ENCODE measurements at places on chromosomes 4 and X.

GRCh38 chr4:140756319-140757231 lies at the start of gene TBC1D9:
TSS of gene TBC1D9 (minus strand) at chr4:140756385. CDS start at chr4:140756045, 340 bp downstream.
- DNase-seq, result peak; percentile 25

DNA sequence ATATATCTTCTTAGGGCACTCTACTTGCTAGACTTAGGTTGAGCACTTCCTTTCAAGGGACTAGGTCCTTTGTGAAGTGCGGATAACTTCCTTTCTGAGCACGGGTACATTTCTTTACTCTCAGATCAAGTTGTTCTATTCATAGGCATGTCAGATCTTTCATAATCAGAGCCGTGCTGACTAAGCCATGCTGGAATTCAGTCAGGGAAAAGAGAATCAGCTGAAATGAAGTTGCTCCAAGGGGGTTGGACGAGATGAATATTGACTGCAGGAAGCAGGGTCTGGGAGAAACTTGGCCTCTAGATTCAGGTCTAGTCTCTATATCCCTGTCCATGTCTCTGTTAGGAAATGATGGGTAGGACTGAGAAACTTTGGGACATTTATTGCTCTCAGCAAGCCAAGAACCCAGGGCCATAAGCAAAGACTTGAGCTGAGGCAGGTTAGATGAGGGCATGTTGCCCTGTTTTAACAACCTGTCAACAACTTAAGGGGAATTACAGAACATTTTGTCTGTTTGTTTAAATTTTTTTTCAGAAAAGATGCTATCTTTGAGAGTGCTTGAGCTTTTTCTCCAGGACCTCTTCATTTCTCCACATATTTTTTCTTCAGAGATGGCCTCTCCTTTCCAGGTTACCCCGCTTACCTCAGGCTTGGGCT lies 28.3 kb downstream of the AREG start:
- DNase-seq, result no peak

GRCh38 chr4:173538148-173538908 lies 8.3 kb upstream of the HAND2 start:
- DNase-seq, result no peak

DNA sequence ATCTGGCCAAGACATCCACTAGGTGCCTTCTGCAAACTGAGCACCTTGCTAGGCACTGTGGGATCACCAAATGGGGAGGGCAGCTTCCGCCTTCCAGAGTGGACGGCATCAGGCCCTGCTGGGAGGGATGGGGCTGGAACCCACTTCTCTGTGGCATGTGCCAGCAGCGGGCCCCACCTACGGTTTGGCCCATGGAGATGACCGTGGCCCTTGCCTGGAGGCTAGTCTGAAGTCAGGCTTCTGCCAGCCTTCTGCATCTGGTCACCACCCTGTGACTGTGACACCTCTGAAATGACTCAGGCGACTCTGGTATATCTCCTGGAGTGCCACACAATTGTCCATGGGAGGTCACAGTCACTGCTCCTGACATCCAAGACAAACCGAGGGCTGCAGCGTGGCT lies 7.2 kb downstream of the SSR4 start:
- no peak for DNase-seq

DNA sequence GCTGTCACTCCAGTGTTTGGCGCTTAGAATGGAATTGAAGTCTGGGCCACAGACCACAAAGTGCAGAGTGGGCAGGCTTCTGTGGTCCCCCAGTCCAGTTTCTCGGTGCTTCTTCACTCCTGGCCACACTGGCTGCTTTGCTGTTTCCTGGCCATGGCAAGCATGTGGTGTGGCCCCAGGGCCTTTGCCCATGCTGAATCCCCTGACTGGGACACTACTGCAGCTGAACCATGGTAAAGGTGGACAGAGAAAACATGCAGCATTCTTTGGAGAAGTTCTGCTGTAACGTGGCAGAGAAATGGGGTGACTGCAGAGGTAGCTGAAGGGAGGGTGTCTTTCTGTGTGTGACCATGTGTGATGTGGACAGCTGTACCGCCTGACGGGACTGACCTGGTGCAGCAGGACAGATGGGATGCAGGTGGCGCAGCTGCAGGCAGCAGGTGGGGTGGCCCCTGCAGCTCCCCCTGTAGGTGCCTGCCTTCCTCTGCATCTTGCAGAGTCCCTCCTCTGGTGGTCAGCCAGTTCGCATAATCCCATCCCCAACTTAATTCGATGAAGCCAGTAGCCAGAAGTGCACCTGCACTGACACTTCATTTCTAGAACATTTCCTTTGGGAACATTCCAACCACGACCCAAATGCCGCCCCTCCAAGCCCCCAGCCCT lies 13.2 kb upstream of the S100P start:
- DNase-seq, result no peak

DNA sequence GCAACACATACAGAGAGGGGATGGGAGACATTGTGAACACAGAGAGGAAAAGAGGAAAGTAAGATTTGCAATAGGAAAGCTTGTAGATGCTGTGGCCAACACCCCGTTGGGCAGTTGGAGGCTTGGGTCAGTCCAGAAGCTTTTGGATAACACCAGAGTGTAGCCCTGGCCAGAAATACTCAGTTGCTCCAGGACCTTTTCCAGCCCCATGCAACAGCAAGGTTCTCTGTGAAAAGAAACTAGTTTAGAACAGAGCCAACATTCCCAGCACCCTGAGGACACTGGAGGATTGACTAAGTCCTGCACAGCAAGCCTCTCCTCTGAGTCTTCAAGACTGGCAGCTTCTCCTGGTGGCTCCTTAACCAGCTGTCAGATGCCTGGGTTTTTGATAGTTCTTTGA lies 27.9 kb upstream of the NAF1 start:
- no peak for DNase-seq

DNA sequence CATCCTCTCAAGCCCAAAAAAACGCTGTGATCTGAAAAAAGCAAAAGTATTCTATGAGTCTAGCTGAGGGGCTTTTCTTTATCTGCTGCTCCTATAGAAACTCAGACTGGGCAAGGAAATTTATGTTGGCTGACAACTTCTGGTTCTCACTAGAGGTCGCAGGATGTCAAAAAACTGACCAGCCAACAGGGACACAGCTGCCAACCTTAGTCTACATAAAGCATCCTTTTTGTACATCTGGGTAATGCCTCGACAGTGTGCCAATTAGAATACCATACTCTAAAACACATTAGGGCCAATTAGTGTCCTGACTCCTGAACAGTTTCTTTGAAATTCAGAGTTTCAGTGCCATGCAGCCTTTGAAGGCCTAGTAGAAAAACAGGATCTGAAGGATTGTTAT lies 8.8 kb upstream of the TLL1 start:
- DNase-seq, result no peak

DNA sequence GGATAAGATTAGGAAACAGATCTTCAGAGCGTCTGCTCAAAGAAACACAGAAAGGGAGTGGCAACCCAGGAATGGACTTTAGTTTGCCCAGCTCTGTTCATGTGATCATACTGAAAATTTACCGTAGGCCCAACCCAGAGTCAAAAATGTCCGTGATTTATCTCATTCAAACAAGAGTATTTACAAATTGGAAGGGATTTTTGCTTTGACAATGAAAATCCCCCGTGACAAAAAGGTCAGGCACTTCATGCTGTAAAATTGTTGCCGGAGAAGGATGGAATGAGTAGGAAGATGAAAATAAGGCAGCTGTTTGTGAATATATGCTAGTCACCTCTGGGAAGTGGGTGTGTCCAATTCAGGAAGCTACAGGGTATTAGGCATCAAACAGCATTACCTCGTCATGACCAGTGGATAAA lies 1.2 kb downstream of the SULT1B1 start:
- DNase-seq, result no peak

DNA sequence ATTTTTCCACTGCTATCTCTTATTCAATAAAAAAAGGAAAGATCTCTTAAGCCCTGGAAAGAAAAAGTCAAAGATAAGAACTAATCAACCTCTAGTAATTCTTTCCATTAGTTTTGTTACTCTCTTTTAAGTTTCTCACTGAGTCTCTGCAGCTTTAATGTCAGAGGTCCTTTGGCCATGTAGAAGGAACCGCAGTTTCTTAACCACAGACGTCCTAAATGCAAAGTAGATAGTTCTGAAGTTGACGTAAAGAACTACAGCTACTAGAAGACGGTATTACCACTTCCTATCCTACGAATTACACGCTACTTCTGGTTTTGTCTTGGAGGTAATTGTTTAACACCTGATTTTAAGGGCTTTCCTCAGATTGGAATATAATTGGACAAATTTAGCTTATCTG lies 325.9 kb downstream of the ANKRD50 start:
- DNase-seq, result no peak

DNA sequence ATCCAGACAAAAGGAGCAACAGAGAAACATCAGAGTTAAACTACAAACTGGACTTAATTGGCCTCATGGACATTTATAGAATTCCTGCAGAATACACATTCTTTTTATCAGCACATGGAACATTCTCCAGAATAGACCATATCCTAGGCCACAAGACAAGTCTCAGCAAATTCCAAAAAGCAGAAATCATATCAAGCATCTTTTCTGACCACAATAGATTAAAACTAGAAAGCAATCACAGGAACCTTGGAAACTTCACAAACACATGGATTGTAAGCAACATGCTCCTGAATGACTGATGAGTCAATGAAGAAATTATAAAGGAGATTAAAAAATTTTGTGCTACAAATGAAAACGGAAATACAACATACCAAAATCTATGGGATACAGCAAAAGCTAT lies 526.7 kb downstream of the PCDH7 start:
- DNase-seq, result no peak

DNA sequence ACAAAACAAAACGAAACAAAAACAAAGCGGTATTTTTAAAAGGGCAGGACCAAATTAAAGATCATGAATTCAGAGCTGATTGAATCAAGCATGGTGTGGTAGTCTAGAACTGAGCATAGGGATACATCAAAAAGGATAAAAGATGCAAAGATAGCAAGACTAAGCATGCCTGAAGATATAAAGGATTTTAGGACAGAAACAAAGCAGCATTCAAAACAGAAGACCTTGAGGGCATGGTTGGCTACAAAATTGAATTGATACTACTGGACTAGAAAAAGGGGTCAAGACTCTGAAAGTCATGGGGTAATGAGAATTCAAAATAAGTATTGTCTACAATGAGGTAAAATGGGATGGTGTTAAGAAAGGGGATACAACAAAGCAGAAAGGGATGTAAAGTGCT lies 41.6 kb downstream of the RAB33A start:
- DNase-seq, result no peak

GRCh38 chr4:37648084-37648817 lies 37.9 kb downstream of the RELL1 start:
- no peak for DNase-seq

DNA sequence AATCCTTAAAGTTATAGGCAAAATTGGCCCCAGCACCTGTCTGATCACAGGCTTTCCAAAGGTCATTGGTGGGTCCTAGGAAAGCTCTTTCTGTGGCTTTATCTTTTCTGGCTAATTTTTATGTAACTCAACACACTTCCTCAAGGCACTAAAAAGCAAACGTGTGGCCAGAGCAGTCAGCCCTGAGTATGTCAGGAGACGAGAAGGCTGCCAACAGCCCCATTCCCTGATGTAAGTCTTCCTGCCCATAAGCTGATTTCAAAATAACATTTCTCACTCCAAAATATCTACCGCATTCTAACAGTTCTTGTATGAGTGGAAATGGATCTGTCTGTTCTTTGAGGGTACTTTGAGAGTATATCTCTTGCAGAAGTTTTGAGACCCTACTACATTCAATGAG lies 25.5 kb upstream of the FUNDC1 start:
- no peak for DNase-seq

GRCh38 chr4:104559502-104559901 lies 64.8 kb upstream of the CXXC4 start:
- DNase-seq, result no peak

DNA sequence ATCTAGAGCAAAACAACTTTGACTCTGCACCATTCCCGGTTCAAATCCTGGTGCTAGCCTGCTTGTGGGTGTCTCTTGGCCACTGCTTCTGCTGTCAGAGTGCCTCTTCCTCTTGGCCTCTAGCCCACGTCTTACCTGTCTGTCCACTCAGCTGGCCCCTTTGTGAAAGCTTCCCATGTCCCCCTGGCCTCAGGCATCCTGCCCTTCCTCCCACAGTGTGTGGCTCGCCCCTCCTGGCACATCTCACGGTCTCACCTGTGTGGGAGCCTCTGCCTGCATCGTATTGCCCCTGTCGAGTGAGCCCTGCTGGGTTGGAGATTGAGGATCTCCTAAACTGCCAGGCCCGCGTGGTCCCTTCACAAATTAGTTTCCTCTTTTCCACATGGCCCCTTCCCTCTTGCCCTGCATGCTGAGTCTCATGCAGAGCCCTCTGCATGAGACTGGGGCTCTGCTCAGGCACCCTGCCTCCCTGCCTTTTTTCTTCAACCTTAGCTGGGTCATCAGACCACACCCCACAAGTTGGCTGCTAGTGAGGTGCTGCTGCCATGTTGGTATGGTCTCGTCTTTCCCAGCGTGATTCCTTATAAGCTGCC lies 53.7 kb upstream of the TADA2B start:
- no peak for DNase-seq

- no peak for DNase-seq
Observed at GRCh38 chr4:8182858-8183725, 16.0 kb upstream of the SH3TC1 start.

DNA sequence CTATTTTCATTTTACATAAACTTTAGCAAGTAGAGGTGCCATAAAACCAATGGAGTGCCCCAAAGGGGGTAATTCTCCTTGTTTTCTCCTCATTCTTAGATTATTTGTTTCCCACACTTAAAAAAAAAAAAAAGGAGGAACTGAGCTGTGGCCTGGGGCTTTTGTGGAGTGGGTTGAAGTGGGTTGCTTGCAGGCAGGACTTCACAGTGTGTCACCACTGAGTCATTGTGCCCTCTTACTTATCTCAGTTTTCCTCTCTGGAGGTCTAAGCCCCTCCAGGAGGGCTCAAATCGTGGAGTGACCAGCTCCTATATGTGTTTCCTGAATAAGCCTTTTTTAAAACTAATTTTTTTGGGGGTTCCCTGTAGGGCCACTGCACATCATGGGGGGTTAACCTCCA lies 69.0 kb downstream of the SLC16A2 start:
- DNase-seq, result no peak

- DNase-seq, result no peak
Observed at GRCh38 chrX:132738951-132739350, 219.5 kb downstream of the HS6ST2 start.

- no peak for DNase-seq
Observed at GRCh38 chrX:16931855-16932575, 14.4 kb upstream of the REPS2 start.

- DNase-seq, result no peak
Observed at GRCh38 chrX:154805696-154806091, 409 bp upstream of the MPP1 start.

DNA sequence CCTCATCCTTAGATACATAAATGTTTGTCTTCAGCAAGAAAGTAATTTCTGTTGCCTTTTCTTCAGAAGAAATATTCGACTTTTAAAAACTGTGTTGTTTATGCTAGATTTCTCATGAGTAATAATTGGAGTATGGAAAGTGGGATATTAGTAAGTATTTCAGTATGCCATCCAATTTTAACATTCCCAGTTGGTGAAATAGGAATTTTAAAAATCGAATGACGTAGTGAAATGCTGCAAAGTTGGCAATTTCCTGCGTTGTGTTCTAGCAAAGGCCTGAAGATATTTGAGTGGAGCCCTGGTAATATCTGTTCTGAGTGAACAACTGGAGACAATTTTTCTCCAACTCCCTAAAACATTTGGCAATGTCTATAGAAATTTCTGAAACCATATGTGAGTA lies 190.1 kb downstream of the ZNF330 start:
- no peak for DNase-seq

GRCh38 chr4:2961811-2962441 lies 1.3 kb downstream of the NOP14 start:
- no peak for DNase-seq

- no peak for DNase-seq
Observed at GRCh38 chrX:18172970-18173369, 47.7 kb downstream of the BEND2 start.

- no peak for DNase-seq
Observed at GRCh38 chr4:10565166-10565780, 108.0 kb upstream of the ZNF518B start.

GRCh38 chr4:77631276-77631675 lies 25.7 kb downstream of the CXCL13 start:
- DNase-seq, result no peak

Measured in GM12878 (cell line).